Activated CD8-positive, alpha-beta memory T cell treated with anti-CD3 and anti-CD28 coated beads for 48 hours (primary cell): ENCODE measurements at places on chromosomes 7 and 10.

DNA sequence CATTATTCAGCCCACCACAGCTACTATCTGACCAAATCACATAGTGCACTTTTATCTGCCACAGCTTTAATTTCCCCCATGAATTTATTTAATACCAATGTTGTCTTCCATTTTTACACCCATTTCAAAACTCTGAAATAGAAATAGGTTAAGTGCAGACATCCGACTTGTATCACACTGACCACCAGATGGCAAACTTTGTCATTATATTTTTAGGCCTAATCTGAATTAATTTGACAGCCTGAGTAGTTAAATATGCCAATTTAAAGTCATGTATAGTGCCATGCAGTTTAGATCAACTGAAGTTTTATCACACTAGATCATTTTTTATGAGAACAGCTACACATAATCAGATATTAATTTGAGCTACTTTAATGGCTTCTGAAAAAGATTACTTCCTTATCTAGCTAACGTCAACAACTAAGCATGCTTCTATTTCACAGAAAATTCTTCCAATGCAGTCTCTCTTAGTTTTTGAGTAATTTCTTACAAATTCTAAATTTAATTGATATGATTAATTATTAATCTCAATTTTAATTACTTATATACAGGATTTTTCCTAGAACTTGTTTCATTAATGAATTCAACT is 566.4 kb downstream of the GFRA1 start:
- no peak for DNase-seq

GRCh38 chr7:155289107-155289506 is 8.6 kb upstream of the INSIG1 start:
- no peak for DNase-seq

- DNase-seq: no peak
These were observed 1279.8 kb downstream of the GATA3 start for GRCh38 chr10:9334270-9334669.

GRCh38 chr7:70344726-70345125 is 746.5 kb downstream of the AUTS2 start:
- DNase-seq: no peak

DNA sequence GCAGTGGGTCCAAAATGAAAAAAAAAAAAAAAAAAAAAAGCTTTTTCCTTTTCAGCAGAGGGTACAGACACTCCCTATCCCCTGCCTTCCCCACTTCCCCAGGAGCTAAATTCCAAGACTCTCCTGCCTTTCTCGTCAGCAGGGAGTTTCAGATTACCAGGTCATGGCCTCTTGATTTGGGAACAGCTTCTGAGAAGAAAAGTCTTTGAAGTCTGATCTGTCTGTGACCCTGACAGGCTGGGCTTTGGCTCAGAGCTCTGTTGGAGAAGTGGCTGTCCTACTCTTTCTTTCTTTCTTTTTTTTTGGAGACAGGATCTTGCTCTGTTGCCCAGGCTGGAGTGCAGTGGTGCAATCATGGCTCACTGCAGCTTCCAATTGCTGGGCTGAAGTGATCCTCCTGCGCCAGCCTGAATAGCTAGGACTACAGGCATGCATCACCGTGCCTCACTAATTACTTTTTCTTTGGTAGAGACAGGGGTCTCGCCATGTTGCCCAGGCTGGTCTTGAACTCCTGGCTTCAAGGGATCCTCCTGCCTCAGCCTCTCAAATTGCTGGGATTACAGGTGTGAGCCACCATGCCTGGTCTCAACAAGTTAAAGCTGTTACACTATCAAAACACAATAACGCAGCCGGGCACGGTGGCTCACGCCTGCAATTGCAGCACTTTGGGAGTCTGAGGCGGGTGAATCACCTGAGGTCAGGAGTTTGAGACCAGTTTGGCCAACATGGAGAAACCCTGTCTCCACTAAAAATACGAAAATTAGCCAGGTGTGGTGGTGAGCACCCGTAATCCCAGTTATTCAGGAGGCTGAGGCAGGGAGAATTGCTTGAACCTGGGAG is 59.9 kb downstream of the COL26A1 start:
- DNase-seq: no peak

GRCh38 chr10:73426318-73426717 is 7.0 kb downstream of the MSS51 start:
- no peak for DNase-seq

- no peak for DNase-seq
These were observed 184.7 kb upstream of the PRPS1L1 start for GRCh38 chr7:18212308-18212707.

DNA sequence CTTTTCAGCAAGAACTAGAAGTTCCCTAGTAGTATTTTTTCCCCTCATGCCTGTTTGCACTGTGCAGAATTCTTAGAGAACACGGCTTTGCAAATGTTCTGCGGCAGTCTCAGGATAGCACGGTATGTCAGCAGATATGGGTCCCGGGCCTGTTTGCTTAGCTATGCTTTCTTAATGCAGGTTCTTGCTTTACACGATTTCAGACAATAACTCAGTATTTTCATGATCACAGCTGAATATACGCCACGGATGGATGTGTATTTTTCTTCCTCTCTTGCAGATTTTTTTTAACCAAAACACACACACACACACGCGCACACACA is 137.3 kb downstream of the HECW1 start:
- DNase-seq: no peak

GRCh38 chr10:94992811-94993210 is 54.4 kb downstream of the CYP2C9 start:
- DNase-seq: no peak

- DNase-seq: no peak
These were observed 17.2 kb downstream of the AP5Z1 start for GRCh38 chr7:4792537-4793126.

GRCh38 chr10:61157182-61157581 is 213.2 kb upstream of the RHOBTB1 start:
- no peak for DNase-seq

DNA sequence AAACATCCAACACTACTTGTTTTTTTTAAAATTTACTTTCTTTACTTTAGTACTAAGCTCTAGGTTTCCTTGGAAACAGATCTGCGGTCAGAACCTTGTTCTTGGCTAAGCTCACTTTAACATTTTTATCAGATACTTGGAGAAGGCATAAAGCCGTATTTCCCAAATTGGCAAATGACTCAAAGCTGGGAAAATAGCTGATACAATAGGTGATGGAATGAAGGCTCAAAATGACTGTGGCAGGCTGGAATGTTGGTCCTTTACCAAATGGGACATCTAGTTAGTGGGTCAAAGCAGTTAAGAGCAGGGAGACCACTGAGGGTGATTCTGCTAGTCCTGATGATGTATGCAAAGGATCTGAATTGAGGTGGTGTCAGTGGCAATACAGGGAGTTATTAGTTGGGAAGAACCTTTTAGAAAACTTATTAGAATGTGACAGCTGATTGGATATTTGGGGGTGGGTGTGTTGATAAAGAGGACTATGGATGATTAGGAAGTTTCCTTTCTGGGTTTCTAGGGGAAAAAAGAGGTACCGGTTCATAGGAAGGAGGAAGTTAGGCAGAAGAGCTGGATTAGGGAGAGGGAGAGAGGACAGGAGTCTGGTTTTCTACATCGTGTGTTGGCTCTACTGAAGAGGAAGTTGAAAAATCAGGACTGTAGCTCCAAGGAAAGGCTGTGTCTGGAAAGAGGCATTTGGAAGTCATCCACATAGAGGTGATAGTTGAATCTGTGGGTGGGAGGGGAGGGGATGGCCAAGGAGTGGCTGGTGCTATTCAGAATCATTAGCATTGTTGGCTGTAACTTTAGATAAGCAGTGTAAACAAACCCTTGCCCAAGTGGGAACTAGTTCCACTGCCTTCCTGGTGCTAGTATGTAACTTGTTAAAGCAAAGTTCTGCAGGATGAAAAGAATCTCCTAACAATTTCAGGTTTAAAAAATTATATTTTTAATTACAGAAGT is 13.1 kb downstream of the PLCE1 start:
- DNase-seq: no peak

GRCh38 chr10:70296406-70296899 is 12.6 kb upstream of the NPFFR1 start:
- no peak for DNase-seq

GRCh38 chr7:111750228-111750627 is 187.9 kb upstream of the IMMP2L start:
- no peak for DNase-seq

GRCh38 chr7:71912476-71912875 is 499.7 kb downstream of the CALN1 start:
- no peak for DNase-seq

- no peak for DNase-seq
These were observed 114.6 kb downstream of the EPC1 start for GRCh38 chr10:32232378-32232777.

DNA sequence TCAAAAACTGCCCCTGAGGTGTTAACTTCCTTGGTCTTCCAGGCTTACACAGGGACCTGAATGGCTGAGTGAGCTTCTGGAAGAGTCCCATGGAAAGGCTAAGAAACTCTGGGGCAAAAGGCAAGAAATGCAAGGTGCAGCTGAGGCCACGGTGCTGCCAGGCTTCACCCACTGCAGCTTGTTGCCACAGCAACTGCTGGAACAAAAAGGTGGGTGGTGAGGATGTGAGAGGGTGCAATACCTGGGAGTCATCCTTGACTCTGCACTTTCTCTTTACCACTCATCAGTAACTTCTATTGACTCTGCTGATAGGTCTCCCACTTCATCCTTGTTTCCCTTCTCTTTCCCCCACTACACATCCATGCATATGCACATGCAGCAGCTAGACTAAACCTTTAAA is 258.6 kb downstream of the BMPER start:
- no peak for DNase-seq

DNA sequence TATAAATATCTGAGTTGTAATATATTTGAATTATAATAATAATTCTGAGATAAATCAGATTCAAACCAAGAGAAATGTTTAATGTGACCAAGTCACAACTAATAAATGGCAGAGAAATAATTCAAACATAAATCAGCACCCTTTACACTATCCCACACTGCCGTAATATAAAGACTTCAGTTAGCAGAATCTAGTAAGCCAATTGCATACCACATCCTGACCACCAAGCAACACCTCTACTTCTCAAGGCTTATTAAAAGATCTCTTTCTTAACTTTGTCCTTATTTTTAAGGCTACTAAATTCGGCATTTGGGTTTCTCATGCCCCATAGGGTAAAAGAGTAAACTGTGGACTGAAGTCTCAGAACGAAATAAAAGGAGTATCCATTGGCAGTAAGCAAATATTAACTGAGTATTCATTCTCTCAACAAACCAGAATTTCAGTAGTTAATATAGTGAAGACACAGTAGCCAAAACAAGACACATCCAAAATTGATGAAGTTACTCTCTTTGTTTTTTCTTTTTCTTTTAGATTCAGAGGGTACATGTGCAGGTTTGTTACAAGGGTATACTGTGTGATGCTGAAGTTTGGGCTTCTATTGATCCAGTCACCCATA is 14.8 kb downstream of the ACBD5 start:
- no peak for DNase-seq

- DNase-seq: no peak
These were observed 981.5 kb downstream of the SORCS1 start for GRCh38 chr10:106183041-106183440.

DNA sequence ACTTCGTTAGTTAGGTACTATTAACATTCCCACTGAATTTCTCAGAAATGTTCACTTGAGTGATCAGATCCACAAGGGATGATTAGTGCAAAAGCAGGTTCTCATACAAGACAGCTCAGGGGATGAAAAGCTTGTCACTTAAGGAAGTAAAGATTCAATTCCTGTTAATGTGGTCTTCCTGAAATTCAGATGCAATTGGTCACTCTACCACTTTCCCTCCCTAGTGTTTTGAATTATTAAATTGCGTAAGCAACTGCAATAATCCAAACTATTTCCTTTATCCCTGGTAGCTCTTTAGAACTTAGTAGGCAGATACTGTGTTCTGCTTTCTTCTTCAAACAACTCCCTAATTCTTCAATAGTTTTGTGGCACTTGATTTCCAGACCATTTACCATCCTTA is 121.4 kb downstream of the MAGI2 start:
- no peak for DNase-seq

DNA sequence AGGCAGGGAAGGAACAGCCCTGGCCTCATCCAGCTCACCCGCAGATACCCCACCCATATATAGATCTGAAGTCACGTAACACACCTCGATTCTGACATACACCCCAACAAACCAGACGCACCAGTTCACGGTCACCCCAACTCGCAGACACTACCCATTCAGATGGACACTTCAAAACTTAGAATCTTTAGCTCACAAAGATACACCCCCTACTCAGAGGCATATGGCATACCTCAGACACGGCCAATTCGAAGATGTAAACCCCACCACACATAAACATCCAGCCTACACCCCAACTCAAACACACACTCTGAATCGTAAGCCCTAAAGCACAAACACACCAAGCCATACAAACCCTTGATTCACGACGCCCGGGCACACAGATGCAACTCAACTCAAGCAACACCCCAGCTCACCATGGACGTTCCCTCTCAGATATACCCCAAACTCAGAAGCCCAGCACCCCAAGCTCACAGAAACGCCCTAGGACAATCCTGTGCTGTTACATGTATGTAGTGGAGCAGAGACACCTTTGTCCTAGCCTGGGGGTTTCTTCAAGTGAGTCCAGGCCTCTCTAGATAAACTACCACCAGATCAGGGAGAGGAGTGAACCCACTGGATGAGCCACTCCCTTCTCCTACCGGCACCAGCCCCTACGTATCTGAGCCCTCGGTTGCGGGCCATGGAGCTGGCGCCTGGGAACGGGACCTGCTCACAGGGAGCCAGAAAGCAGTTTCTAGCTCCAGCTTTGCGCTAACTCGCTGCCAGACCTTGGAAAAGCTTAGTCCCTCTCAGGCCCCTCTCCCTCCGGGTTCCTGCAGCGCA is 8.8 kb downstream of the PSD start:
- no peak for DNase-seq

DNA sequence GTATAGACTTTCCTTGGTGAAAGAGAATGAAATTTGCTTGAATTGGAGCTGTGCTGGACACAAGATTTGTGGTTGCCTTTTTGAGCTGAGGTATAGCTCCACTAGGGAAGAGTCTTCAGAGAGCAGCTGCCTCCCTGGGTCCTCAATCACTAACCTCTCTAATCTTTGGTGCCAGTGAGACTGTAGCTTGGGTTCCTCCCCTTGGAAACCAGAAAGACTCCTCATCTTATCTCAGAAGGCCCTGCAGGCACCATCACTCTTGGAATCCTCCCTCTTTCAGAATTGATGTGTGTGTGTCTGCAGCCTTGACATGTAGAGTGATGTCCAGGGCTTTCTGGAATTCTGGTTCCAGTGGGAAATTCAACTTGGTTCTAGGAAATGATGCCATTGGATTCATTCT is 426.5 kb downstream of the RPS24 start:
- DNase-seq: no peak
